ENCODE measurements at places on chromosomes 16 and 17. TPM values are rescaled to one million over a fixed set of nuclear protein-coding genes. Genes with fewer than 3 reads are reported as not detected.

SLC35G6 gene
- not detected for total RNA-seq

SLFN14 gene
- total RNA-seq: 0.10 TPM

ATP1B2 gene
- 0.22 TPM for total RNA-seq

HSPB9 gene
- not detected for total RNA-seq

CACNA1G gene
- not detected for total RNA-seq

CFAP97D1 gene
- total RNA-seq: not detected

TMEM220 gene
- 0.07 TPM for total RNA-seq

RAPGEFL1 gene
- total RNA-seq: 9.6 TPM

CUEDC1 gene
- total RNA-seq: 0.29 TPM

SCNN1G gene
- not detected for total RNA-seq

SPATA22 gene
- 0.20 TPM for total RNA-seq

NEUROD2 gene
- total RNA-seq: not detected

RNF222 gene
- total RNA-seq: not detected
